ENCODE measurements at places on chromosomes 2 and 18.

DNA sequence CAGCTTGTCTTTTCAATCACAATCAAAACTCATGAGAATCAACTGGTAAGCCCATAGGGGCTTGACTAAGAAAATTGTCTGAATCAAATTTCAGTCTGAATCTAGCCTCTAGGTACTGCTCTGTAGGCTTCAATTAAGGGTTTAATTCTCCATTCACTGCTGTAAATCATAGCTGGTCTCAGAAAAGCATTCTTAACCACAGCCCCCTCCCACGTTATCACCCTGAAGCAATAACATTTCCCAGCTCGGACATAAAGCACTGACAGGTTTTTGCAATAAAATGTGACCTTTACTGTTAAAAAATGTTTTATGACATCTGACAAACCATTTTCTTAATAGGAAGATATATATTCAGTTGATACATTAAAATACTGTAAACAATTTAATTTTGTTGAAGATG lies 55.0 kb downstream of the LRP1B start:
- no peak for DNase-seq

- DNase-seq: no peak
These were observed 37.9 kb downstream of the LYPD1 start for GRCh38 chr2:132632000-132632649.

- no peak for DNase-seq
These were observed 1.6 kb downstream of the CNDP2 start for GRCh38 chr18:74497778-74498177.

DNA sequence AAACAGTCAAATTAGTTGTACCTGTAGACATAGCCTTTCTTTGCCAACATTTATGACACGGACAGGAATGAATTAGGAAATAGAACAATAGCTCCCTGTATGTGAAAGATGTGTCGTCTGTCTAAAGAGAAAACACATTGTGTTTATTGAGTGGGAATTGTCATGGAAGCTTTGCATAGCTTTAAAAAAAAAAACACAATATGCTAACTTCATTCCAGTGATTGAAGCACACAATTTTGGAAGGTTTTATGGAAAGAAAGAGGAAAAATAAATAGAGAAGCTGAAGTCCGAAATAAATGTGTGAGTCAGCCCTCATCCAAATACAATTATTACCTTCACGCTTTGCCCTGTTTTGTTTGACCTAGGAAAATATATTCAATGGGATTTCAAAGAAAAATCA lies 1095.7 kb downstream of the TSN start:
- DNase-seq: no peak

DNA sequence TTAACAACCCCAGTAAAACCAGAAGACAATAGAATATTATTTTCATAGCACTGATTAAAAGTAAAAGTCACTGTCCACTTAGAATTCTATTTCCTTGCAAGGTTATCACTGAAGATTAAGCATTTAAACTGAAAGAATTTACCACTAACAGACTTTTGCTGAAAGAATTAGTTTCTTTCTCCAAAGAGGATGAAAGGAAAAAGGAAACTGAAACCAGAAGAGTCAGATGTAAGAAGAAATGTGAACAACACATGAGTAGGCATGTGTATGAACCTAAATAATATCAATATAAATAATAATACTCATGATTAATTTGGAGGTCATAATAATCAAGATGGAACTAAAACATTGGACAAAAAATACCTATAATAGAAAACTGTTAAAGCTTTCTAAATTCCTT lies 82.4 kb upstream of the KLHL29 start:
- no peak for DNase-seq
